CD4-positive, alpha-beta T cell treated with Interleukin-10 for 1 hour (primary cell): ENCODE measurements at places on chromosomes 16 and 17.

DNA sequence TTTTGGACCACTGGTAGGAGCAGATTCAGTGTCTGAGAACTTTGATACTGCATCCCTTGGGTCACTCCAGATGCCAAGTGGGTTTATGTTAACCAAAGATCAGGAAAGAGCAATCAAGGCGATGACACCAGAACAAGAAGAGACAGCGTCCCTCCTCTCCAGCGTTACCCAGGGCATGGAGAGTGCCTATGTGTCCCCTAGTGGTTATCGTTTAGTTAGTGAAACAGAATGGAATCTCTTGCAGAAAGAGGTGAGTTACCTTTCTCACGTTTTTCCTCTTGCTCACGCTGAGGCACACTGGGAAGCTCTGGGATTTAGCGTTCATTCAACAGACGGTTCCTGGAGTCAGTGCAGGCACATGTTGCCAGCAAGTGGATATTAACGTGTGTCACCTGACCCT is 58.0 kb downstream of the NUP88 start:
- DNase-seq, result no peak

DNA sequence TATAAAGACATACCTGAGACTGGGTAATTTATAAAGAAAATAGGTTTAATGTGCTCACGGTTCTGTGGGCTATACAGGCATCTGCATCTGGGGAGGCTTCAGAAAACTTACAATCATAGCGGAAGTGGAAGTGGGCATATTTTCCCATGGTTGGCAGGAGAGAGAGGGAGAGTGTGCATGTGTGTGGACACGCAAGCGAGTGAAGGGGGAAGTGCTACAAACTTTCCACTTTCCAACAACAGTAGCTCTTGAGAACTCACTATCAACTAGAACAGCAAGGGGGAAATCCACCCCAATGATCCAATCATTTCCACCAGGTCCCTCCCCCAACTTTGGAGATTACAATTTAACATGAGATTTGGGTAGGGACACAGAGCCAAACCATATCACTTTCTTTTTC is 11.1 kb downstream of the TAOK1 start:
- DNase-seq, result no peak

- DNase-seq, result no peak
These were observed 11.6 kb downstream of the IL34 start for GRCh38 chr16:70657956-70658355.

DNA sequence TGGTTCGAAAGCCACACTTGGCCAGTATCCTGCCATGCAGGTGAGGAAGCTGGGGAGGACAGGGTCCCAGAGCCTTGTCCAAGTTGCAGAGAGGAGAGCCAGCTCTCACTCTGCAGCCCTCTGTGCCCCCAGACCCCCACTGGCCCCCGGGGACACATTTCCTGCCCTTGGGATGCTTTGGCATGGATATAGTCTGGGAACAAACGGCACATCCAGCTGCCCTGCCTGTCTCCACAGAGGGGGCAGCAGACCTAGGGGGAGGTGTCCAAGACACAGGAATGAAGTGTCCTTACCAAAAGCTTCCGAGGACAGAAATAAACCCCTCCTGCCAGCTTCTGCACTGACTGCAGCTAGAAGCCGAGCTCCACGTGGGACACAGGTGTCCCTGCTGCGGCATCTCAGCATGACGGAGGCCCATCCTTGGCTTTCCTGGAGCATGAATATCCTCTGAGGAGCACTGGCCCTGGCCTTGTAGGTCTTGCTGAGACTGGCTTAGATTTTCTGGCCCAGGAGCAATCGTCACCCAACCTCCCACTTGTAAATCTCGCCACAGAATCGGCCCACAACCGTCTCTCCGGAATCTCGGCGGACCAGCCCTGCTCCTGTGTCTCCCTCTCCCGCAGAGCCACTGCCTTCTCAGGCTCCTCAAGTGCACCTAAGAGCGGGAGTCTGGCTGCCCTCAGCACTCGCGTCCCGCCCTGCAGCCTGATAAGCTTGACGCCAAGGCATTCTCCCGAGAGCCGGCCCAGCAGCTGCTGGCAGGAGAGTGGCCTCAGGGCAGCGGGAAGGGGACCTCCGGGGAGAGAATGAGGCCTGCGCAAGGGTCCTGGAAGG is 1.1 kb upstream of the CAPN15 start:
- DNase-seq, result no peak

GRCh38 chr16:56923481-56924091 is 8.4 kb upstream of the HERPUD1 start:
- DNase-seq, result no peak
